ENCODE measurements at places on chromosomes 11 and 22.

- DNase-seq = no peak
These were observed 438.5 kb upstream of the FAT3 start for GRCh38 chr11:91786097-91786496.

DNA sequence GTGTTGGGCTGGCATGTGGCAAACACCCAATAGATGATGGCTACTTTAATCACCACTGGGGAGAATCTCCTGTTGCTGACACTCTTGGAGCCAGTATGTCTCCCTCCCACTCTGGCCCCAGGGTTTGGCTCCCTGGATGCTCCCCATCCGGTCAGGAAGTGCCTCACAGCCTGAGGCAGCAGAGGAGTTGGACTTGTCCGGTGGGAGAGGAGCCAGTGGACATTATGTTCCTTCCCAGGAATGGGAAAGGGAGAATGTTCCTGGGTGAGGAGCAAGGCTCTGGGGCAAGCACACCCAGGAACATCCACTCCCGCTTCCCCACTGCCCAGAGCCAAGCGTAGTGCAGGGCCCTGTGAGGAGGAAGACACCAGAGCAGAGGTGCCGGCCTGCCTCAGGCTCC lies 84.6 kb upstream of the NAV2 start:
- DNase-seq = no peak

GRCh38 chr11:120023120-120023519 lies 114.8 kb downstream of the TRIM29 start:
- DNase-seq = no peak

DNA sequence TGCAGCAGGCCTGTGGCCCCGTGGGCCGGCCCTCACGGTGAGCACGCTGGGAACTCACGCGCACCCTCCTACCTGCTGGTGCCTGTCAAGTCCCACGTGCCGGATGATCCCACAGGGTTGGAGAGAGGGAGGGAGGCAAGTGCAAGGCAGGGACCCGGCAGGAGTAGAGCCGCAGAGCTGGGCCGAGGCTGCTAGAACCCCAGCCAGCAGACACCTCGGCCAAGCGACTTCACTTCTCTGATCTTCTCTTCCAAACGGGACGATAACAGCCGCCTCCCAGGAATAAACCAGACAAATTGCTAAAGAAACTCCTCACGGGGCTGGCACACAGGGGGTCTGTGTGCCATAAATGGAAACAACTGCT lies 1232.8 kb downstream of the TBC1D22A start:
- DNase-seq = no peak

GRCh38 chr11:62645671-62645945 lies 805 bp downstream of the GANAB start:
- DNase-seq = no peak
